ENCODE measurements at places on chromosomes 11 and 22.
A peak's percentile ranks its signal among the peaks of the same experiment; 100 is the strongest.

- no peak for DNase-seq
Observed at GRCh38 chr22:17217179-17217578, 2.1 kb downstream of the ADA2 start.

DNA sequence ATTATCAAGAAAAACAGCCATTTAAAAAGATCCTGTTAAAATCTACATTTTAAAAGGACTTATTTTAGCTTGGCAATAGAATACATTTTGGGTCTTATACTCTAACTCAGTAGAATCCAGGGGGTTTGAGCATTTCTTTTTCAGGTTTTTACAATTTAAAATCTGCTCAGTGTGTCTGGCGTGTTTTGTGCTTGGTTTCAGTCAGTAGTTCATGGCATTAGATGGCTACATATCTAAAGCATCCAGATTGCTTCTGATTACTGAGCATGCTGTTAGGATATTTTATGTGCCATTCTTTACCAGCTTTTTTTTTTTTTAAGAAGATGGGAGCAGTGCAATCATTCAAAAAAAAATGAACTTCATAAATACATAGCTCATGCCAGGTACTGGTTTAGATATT lies 566.1 kb upstream of the LARGE1 start:
- no peak for DNase-seq

GRCh38 chr11:74739546-74740270 lies 8.5 kb upstream of the CHRDL2 start:
- no peak for DNase-seq

GRCh38 chr22:19062943-19063308 lies 59.3 kb downstream of the DGCR2 start:
- DNase-seq = no peak

GRCh38 chr11:63800921-63801320 lies 12.3 kb upstream of the SPINDOC start:
- no peak for DNase-seq

DNA sequence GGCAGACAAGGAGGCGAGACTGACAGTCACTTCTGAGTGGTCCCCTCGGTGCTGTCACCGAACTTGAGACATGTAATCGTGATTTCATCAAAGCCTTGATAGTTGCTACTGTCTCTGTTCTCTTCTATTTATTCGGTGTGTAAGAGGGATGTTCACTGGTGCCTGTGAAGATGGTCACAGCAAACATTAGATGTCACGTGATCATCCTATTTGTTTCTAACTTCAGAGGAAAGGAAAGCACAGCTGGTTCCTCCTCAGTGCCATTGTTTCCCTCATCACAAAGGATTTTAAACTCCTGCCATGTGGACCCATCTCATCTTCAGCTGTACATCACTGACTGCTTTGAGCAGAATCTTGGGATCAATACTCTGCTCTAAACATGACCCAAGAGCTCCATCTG lies 73.1 kb upstream of the CLMP start:
- peak; percentile 71 for DNase-seq

GRCh38 chr22:38111925-38112355 lies 1.5 kb upstream of the BAIAP2L2 start:
- DNase-seq = no peak

GRCh38 chr11:71538666-71538990 lies 803 bp downstream of the KRTAP5-8 start:
- no peak for DNase-seq

- DNase-seq = no peak
Observed at GRCh38 chr22:50706481-50707125, 31.4 kb upstream of the ACR start.

GRCh38 chr22:32827049-32827602 lies 25.6 kb downstream of the TIMP3 start:
- DNase-seq = no peak

DNA sequence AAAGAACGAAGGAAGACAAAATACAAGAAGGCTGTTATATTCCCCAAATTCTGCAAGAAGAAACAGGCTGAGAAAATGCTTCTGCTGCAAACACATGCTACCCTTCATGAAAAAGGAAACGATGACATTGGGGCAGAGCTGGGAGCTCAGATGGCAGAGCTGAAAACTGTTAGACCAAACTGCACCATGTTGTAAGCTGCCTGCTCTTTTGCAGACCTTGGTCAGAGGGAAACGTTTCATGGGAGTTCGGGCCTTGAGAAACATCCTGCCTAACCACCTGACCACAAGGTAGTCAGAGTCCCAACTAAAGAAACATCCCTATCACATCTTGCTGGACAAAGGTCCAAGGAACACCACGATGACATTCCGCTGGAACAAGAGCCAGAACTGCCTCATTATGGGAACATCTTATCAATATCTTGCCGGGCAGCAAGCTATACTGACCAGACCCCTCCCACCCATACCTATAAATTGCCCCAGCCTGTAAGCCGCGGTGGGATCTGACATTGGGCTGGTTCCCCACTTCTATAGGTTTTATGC lies 110.7 kb upstream of the CTSC start:
- no peak for DNase-seq

- DNase-seq = no peak
Observed at GRCh38 chr11:38683484-38683883, 2085.4 kb upstream of the RAG2 start.

GRCh38 chr11:112016088-112016764 lies 9.0 kb upstream of the DLAT start:
- no peak for DNase-seq

DNA sequence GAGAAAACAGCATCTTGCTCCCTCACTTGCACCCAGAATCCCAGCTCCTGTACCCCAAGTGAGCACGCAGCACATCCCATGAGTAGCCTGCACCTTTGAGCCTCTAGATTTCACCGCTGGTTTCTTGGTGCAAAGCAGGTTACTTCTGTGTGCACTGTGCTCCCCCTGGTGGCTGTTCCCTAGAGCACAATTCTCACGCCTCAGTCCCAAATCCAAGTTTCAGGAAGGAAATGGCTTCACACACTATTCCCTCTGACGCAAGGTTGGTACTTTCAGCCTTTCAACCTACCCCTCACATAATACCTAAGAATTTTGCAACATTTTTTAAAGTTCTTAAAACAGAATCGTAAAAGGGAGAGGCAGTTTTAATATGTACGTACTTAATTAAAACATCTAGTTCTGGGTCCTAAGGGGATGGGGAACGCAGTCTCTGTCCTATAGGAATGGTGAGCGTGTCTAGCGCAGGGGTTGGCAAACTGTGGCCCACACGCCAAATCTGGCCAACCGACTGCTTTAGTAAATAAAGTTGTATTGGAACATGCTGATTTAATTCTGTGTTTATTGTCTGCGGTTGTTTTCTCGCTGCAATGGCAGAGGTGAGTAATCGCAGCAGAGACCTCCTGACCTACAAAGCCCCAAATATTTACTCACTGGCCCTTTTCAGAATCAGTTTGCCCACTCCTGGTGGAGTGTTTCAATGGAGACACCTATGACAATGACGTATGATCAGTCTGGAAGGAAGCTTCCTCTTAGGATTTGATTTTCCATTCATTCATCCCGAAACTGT lies 27.5 kb downstream of the DHCR7 start:
- DNase-seq = peak; percentile 85

GRCh38 chr11:131745405-131745804 lies 375.0 kb downstream of the NTM start:
- no peak for DNase-seq

- no peak for DNase-seq
Observed at GRCh38 chr22:25956801-25957200, 212.5 kb upstream of the SEZ6L start.

DNA sequence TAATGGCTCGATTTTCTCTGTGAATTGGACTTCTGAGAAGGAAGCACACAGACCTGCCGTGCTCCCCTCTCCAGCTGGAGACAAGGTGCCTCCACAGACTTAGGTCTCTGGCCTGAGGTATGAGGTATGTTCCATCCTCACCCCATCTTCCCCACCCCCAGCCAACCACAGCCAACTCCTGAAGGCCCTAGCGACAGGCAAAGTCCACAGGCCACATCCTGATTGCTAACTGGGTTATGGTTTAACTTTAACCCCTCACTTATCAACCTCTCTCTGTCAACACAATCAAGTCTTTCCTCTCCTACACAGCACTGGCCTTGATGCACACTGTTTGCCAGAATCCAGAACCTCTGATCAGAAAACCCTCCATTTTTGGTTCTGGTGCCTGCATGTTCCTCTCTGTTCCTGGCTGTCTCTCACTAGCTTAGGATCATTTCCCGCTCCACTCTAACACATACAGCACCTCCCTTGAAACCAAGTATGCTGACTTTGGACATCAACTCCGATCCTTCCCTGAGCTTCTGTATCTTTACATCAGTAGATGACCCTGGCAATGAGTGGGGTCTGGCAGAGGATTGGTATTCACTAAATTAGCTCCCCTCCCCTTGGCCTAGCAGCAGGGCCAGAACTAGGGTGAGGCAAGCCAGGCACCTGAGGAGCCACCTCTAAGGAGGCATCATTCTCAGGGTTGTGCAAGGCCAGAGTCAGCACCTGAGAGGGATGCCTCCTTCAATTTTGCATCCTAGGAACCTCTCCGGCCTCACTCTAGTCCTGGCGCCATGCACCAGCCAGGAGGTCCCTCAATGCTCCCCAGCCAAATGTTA lies 22.0 kb downstream of the JAML start:
- no peak for DNase-seq

GRCh38 chr11:63598556-63598955 lies 15.7 kb downstream of the PLAAT3 start:
- no peak for DNase-seq

DNA sequence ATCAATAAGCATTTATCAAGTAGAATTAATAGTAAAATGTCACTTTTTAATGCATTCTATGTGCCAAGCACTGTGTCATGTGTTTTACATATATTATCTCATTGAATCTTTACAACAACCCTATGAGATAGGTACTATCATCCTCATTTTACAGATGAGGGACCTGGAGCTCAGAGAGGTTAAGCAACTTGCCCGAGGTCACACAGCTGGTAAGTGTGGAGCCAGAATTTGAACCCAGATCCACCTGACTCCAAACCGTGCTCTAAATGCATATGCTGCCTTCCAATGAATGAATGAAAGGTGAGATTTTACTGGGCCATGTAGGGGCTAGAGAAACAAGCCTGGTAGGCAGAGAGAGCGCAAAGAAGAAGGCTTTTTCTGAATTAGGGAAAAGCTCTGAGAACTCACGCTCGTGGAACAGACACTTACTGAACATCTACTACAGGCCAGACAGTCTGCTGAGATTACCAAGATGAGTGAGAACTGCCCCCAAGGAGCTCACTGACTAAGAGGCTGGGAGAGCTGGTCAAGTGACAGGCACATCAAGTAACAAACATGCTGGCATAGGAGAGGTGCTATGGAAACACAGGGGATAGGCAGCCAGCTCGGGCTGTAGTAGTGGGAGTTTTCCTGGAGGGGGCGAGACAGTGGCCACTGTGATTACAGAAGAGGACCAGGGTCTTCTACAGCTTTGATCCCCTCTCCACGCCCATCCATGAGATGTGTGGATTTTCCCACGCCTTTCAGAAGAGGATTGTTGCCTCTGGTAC lies 4.4 kb downstream of the ABCG4 start:
- DNase-seq = no peak

DNA sequence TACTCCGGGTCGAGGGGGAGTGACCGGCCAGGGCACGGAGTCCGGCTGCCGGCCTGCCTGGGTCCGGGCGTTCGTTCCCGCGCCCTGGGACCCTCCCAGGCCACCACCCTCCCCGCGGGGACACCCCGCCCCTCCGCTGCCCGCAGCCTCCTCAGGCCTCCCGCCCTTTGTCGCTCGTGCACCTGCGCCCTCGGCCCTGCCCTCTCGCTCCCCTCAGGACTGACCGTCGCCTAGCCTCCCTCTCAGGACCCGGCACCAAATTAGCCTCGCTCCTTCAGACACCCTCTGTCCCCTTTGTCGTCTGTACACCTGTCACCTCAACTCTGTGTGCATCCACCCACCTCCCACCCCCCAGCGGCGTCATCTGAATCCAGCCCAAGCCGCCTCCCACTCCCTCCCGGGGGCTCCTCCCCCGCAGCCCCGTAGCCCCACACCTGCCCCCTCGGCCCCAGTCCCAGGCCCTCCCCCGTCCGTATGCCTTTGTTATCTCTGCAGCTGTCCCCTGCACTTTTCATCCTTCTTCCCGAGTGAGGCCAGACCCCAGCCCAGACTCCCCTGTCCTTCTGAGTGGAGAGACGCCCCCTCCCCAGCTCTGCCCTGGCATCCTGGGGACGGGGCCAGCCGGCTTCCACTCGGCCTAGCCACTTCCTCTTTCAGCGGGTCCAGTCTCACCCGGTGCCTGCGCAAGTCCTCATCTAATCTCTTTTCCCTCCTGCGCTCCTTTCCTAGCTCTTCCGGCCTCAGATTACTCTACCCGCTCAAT lies 643 bp downstream of the TIGD3 start:
- DNase-seq = peak; percentile 83

DNA sequence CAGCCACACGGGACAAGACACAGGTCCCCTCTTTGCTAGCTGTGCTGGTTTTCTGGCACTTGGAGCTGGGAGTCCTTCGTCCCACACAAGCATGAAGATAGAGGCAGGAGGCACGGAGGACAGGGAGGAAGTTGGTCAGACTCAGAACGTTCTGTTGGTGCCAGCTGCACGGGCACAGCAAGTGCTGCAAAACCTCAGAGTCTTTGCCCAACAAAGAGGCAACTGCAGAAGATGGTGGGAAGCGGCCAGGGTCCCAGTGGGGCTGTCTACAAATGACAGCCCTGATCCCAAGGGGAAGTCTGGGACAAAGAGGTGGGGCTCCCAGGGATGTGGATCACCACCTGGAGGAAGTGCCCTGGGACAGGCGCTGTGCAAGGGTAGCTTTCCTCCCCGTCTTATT lies 9.4 kb upstream of the OSM start:
- no peak for DNase-seq

GRCh38 chr11:31655483-31655882 lies 145.9 kb downstream of the ELP4 start:
- no peak for DNase-seq

DNA sequence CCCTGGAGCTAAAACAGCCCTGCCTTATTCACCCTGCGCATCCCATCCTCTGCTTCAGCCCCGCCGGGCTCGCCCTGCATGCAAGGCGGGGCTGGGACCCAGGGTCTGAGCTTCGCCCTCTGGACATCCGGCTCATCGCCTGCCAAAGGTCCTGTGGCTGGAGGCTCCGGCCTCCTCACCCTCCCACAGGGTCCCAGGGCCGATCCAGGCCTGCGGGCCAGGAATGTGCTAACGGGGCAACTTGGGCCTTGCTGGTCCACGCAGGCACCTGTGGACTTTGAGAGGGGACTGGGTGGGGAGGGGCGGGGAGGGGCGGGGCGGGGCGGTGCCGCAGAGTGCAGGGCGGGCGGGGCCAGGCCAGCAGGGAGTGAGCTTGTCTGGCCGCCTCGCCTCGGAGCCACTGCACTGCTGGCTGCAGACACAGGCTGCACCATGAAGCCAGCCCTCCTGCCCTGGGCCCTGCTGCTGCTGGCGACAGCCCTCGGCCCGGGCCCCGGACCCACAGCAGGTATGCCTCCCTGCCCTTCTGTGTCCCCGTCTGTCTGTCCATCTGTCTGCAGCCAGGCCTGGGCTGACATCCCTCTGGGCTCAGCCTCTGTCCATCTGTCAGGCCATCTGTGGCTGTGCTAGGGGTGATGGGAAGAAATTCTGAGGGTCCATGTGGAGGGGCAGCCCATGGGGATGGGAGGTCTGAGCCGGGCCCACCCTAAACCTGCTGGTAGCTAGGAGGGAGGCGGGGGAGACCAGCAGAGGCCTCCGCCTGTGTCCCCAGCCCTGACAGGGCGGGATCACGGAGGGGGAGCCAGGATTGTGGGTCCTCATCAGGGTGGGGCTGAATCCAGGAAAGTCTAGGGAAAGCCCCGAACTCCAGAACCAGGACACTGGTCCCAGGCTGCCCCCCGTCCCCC lies at the start of gene SUSD2:
SUSD2 (plus strand) TSS at position 400 of the 908 bp plus-strand sequence; CDS start at position 433, 33 bp downstream.
- DNase-seq = no peak
